ENCODE measurements at places on chromosomes 4 and X. TPM values are rescaled to one million over a fixed set of nuclear protein-coding genes. Genes with fewer than 3 reads are reported as not detected.

- no peak overlapping the region for H3K4me3 ChIP-seq
- no peaks in the 10 kb centered on the region for H3K27me3 ChIP-seq
- H3K36me3 ChIP-seq = no peaks in the 10 kb centered on the region
- DNase-seq = peak; percentile 71
- H3K27ac ChIP-seq = no peak overlapping the region
Measured at GRCh38 chr4:61149278-61149677, 50.8 kb upstream of the ADGRL3 start.

DNA sequence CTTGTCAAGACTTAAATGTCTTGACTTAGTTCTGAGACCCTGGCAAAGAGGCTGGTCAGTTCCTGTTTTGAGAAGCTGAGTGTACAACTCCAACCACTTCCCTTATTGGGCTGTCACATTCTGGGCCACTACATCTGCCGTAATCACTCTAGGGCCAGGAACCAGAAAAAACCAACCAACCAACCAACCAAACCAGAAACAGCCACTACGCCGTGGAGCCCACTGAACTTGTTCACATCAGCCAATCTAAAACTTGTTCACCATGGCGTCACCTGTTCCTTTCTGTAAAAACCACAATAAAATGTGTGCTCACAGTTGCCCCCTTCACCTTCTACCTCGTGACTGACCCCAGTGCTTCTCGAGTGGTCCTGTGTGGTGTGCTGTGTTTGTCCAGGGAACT lies 107.3 kb downstream of the JADE1 start:
- no peak overlapping the region for H3K27ac ChIP-seq
- no peak overlapping the region for H3K4me3 ChIP-seq
- H3K4me1 ChIP-seq = no peaks in the 10 kb centered on the region
- H3K36me3 ChIP-seq = no peaks in the 10 kb centered on the region
- no peak for DNase-seq

- H3K36me3 ChIP-seq = no peaks in the 10 kb centered on the region
- H3K4me1 ChIP-seq = no peaks in the 10 kb centered on the region
- H3K4me3 ChIP-seq = no peak overlapping the region
- H3K27me3 ChIP-seq = no peaks in the 10 kb centered on the region
- H3K27ac ChIP-seq = peak overlapping the region; percentile 26
- DNase-seq = peak; percentile 51
Measured at GRCh38 chr4:148834804-148835631, 392.8 kb upstream of the NR3C2 start.

DNA sequence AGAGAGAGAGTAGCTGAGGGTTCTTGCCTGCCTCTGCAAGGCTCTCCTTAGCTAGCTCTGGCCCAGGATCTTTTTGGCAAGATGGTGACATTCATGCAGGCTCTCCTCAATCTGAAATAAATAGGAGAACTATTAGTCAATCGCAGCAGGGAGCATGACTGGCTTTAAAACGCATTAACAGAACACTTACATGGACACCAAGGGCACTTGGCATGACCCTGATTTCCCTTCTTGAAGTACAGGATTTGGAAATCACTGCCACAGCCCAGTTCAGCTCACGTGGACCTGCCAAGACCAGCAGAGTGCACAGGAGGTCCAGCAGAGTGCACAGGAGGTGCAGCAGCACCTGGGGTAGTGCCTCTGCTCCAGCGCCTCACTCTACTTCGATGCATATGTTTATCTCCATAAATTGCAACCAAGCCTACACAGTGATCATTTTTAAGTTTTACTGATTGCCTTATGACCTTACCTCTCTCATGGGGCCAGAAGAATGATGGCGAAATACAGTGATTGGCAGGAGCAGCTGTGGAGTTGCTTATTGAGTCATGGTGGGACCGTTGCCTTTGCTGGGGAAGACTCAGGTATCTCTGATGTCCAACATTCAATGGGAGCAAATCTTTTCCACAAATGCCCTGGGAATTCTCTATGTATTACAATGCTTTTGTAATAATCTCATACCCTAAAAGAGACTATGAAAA lies 122.4 kb downstream of the SYNPO2 start:
- no peaks in the 10 kb centered on the region for H3K4me1 ChIP-seq

Gene SSX3
- polyA plus RNA-seq = not detected

Gene FAM47E
- 0.12 TPM for polyA plus RNA-seq

DNA sequence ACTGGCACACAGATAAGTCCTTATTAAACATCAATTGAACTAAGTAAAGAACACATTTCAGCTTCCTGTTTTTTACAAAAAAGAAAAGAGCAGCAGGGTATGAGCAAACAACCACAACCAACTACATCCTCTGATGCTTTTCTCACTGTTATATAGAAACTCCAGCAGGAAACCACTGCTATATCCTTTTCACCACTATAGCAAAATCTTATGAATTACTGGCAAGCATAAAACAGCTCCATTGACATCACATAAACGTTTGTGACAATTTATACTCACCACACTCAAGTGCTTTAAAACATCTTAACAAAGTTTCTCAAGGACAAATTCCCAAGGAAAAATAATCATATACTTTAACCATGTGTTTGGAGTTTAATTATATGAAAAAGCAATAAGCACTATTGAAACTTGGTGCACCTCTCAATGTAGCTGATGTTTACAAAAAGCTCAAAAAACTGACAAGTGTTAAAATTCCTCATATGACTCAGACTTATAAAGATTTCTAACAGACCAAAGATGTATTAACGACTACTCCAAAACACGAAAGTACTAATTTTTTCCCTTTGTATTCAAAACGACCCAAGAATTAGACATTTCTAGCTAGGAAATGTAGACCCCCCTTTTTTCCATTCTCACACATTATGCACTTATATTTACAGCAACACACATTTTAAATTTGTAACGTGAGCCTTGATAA lies 12.9 kb downstream of the GPRIN3 start:
- no peaks in the 10 kb centered on the region for H3K4me1 ChIP-seq
- H3K27me3 ChIP-seq = no peaks in the 10 kb centered on the region
- H3K4me3 ChIP-seq = no peak overlapping the region

GRCh38 chr4:60757986-60758680 lies 442.0 kb upstream of the ADGRL3 start:
- no peaks in the 10 kb centered on the region for H3K27me3 ChIP-seq
- H3K36me3 ChIP-seq = no peaks in the 10 kb centered on the region
- no peaks in the 10 kb centered on the region for H3K4me1 ChIP-seq

DNA sequence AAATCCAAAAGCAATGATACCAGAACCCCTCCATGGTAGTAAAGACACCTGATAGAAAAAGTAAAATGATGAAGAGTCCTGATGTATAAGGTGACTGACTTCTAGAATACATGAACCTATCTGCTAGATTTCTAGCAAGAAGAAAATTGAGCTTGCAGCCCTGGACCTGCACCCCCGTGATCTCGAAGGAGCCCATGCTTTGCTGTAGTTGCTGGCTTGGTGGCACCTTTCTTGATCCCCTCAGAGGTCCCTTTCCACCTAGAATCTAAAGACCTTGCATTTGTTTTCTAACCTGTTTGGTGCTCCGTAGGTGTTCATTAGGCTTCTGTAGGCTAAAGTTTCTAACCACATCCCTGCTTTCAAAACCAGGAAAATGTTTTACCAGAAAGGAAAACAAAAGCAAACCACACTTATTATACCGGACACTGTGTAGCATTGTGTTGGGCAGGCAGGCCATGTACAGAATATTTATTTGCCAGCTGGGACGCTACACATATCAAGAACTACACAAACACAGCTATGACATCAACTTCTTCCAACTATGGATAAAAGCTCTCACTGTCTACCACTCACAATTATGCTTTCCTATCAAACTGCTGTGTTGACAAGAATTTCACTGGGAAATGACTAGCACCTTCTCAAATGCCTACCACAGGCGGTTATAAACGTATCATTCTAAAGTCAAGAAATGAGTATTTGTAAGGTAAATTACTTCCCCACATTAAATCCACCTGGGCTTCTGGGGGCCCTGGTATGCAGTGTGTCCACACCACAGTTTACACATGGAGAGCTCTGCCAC lies 316.2 kb downstream of the UNC5C start:
- H3K4me1 ChIP-seq = no peaks in the 10 kb centered on the region
- no peaks in the 10 kb centered on the region for H3K36me3 ChIP-seq
- no peak overlapping the region for H3K27ac ChIP-seq
- H3K4me3 ChIP-seq = no peak overlapping the region
- H3K27me3 ChIP-seq = no peaks in the 10 kb centered on the region
